ENCODE measurements at places on chromosomes 13 and 19. TPM values are rescaled to one million over a fixed set of nuclear protein-coding genes. Genes with fewer than 3 reads are reported as not detected.
A peak's percentile ranks its signal among the peaks of the same experiment; 100 is the strongest.

DNA sequence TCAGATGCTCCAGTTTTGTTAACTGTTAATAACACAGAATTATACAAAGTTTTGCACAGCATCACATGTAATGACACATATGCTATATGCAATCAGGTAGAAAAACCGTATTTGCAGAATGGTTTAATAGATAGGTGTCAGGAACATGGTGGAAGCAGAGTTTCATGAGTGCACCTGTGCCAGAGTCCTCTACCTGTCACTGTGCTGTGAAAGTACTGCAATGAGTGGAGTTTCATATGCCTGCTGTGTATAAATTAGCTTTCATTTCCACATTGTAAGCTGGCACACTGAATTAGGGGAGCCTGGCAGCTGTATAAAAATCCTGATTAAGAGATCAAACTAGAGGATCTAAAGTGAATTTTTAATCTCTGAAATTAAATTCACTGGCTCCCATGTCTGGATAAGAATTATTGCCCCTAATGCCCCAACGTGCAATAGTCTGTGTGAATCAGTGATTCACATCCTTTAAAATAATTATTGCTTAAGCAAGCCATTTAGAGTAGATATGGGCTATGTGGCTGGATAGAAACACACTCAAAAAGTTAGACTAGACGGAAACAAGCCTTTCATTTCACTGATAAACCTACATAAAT lies 8.5 kb upstream of the EEF1AKMT1 start:
- DNase-seq, result no peak

GRCh38 chr13:80010846-80011245 lies 330.1 kb downstream of the SPRY2 start:
- DNase-seq, result no peak

DNA sequence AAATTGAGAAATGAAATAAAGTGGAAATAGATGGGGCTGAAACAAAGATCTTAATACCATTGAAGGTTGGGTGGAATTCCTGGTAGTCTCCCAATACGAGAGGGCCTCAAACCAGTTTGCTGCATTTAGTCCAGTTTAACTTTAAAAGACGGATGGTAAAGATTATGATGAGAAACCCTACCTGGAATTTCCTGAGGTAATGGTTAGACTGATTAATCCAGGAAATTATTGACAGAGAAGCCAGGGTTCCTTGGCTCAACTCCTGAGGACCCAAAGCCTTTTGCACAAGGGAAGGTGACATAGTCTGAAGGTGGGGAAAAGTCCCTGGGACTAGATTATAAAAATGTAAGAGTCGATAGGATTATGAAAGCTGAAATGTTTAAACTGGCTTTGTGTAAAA lies 133.2 kb upstream of the SLITRK5 start:
- no peak for DNase-seq

GRCh38 chr19:16778796-16779411 lies 50.3 kb upstream of the SIN3B start:
- peak; percentile 29 for DNase-seq

DNA sequence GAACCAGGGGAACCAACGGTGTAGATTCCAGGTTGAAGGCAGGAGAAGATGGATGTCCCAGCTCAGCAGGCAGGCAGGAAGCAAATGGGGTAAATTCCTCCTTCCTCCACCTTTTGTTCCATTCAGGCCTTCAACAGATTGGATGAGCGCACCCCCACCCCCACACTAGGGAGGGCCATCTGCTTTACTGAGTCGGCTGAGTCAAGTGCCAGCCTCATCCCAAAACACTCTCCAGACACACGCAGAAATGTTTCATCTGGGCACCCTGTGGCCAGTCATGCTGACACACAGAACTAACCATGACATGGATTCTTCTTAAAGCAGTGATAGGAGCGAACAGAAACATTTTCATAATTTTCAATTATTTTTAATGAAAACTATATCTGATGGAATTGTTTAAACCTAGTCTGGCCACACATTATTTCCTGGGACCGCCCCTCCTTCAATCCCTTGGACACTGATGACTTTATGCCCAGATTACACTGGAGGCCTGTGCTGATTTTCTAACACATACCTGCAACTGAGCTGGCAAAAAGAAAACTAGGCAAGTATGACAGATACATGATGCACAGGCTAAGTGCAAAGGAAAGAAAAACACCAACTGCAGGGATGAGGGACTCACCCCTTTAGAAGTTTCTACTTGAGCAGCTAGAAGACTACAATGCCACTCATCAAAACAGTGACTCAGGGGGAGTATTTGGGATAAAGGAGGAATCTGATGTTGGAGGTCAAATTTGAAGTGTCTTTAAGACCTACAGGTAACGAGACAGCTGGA lies 154.2 kb downstream of the TNFRSF19 start:
- DNase-seq, result no peak

DNA sequence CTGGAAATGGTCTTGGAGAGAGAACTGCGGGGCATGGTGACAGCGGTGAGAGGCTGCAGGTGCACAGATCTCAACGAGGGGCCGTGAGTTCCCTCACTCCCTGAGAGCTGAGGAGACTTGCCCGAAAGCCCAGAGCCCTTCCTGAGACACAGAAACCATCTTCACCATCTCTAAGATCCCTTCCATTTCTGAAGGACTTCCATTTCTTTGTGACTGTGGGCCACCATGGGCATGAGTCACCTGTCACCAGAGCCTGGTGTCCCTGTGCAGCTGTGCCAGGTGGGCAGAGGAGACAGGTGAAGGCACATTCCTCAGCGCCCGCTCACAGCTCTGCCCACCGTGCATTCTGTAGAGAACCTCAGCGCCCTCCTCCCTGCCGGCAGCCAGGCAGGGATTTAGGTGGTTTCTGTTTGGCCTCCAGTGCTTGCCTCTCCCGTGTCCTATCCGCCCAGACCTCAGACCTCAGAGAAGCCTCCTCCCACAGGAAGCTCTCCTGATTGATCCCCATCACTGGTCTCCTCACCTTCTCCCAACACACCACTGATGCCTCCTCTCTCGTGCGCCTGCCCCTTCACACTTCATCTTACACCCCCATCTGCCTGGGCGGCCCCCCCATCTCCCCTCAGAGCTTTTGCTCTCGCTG lies 24.2 kb downstream of the SH3GL1 start:
- no peak for DNase-seq

- peak; percentile 90 for DNase-seq
Measured at GRCh38 chr19:51726049-51726448, 2.3 kb upstream of the HAS1 start.

- DNase-seq, result peak; percentile 57
Measured at GRCh38 chr13:98672947-98673613, 79.4 kb downstream of the SLC15A1 start.

GRCh38 chr13:94308832-94309231 lies 170.7 kb downstream of the DCT start:
- DNase-seq, result no peak

DNA sequence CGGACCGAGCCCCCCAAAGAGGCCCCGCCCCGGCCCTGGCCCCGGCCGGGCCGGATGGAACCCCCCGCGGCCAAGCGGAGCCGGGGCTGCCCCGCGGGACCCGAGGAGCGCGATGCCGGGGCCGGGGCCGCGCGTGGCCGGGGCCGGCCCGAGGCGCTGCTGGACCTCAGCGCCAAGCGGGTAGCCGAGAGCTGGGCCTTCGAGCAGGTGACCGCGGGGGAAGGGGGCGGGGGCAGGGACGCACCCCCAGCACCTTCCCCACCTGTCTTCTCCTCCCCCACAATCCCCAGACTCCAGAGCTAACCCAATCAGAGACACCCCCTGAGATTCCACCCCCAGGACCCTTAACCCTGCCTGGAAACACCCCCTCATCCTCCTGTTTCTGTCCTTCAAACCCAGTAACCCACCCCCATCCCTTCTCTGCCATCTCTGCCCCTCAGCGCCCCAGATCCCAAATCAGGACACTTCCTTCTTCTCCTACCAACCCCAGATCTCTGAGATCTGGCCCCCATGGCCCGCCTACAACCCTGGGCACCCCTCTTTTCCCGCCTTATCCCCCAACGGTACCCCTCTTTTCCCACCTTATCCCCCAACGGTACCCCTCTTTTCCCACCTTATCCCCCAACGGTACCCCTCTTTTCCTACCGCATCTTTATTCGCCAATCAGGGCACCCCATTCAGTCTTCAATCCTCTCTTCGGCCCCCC lies 505 bp downstream of the ZSWIM4 start:
- peak; percentile 41 for DNase-seq

DNA sequence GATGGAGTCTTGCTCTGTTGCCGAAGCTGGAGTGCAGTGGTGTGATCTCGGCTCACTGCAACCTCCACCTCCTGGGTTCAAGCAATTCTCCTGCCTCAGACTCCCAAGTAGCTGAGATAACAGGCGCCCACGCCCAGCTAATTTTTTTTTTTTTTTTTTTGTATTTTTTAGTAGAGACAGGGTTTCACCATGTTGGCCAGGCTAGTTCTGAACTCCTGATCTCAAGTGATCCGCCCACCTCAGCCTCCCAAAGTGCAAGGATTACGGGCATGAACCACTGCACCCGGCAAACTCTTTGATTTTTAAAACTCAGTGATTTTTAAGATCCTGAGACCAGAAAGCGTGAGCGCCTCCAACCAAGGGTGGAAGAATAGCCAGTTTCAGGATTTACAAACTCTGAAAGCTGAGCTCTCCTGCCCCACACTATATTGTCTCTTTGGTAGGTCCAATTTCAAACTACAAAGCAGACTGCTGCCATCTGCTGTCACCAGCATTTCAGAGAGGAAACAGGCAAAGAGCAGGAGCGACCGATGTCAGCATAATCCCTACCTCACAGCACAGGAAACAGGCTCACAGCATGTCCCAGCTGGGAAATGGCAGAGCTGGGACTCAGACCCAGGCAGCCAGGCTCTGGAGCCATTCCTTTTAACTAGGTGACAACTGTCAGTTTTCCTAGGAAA lies 9.2 kb downstream of the NOSIP start:
- peak; percentile 30 for DNase-seq

GRCh38 chr13:23506807-23507291 lies 63.4 kb upstream of the TNFRSF19 start:
- DNase-seq, result peak; percentile 64

GRCh38 chr13:73194310-73194709 lies 135.5 kb downstream of the KLF5 start:
- no peak for DNase-seq

DNA sequence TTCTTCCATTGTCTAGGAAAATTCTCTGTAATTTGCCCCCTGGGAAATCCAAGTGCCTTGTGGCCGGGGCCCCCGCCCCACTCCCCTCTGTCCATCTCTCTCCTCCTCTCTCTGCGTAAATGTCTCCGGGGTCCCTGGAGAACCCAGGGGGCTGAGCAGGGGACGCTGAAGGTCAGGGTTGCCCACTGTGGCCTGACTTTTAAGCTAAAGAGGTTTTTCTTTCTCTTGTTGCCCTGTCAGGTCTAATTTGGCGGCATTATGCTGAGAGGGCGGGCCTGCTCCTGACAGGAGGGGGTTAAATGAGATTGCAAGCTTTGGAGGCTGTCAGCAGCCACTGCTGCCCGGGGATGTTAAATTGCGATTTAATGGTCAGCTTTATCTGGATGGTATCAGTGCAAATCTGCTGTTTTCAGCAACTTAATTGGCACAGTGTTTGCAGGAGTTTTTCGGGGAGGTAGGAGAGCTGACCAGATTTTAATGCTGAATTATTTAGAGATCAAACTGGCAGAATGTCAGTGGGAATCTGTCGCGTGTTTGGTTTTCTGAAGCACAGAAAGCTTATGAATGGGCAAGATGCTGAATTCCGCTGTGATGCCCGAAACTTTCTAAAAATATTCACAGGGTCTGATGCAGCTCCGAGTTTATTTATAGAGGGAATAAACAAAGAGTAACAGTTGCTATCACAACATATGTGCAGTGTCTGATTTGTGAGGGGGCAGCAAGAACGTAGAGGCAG lies 93.2 kb upstream of the SOX1 start:
- DNase-seq, result no peak

- DNase-seq, result no peak
Measured at GRCh38 chr13:32334671-32335070, 19.4 kb downstream of the BRCA2 start.

- DNase-seq, result no peak
Measured at GRCh38 chr13:106098778-106099177, 436.7 kb downstream of the EFNB2 start.

DNA sequence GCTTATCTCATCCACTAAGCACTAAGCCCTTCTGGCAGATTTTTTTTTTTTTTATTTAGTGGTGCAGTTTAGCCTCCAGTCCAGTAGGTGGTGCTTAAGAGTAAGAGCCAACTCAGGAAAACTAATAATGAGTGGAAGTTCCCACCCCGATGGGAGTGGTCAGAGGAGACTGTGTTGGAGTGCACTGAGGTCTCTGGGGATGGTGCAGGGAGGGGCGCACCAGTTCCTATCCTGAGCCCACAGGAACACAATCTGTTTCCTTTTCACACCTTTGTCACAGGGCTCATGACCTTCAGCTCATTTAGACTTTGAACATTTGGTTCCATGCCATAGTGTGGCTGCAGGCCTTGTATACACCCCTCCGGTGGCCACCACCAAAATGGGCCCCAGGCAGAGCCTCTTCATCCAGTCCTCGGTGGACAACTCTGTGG lies 367.4 kb downstream of the SPRY2 start:
- DNase-seq, result peak; percentile 19

GRCh38 chr13:113882267-113882630 lies 18.4 kb upstream of the GAS6 start:
- DNase-seq, result no peak

DNA sequence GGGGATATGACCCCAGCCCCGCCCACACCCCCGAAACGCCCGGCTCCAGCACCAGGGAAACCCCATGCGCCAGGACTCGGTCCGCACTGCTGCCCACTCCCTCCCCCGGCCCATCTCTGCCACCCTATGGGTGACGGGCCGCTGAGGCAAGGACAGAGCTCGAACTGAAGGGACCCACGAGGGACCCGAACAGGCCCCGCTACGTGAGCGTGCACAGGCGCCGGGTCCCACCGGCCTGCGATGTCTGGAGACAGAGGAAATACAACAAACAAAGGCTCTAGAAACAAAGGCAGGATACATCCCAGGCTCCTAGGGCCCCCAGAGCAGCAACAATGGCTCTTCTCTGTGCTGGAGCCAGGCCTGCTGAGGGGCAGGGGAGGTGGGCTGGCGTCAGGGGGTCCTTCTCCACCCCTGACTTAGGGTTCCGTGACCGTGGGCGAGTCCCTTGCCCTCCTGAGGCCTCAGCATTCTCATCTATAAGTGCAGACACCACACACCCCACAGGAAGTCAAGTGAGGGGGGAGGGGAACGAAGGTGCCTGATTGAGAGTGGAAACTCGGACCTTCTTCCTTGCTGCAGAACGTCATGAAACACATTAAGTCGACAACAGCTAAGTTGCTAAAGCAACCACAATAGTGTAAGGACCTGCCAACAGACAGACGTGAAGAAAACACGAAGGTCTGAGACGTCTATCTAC lies 3.1 kb downstream of the ABHD17A start:
- DNase-seq, result no peak

Gene KLK3
- not detected for total RNA-seq

Gene CGB1
- not detected for total RNA-seq

Gene GPR183
- total RNA-seq, result not detected

Gene TEX30
- 34.7 TPM for total RNA-seq

Gene ZNF224
- total RNA-seq, result 10.6 TPM

Gene CCDC194
- not detected for total RNA-seq

Gene ICAM5
- total RNA-seq, result 0.20 TPM

Gene GRK1
- not detected for total RNA-seq

Gene DYRK1B
- 13.1 TPM for total RNA-seq

Gene ZNF100
- total RNA-seq, result 1.7 TPM

Gene ZNF331
- total RNA-seq, result 2.2 TPM

Gene ZNF573
- 2.2 TPM for total RNA-seq

Gene GFY
- not detected for total RNA-seq

Gene ANGPTL8
- not detected for total RNA-seq

Gene APOC4
- not detected for total RNA-seq
